Stimulated activated CD4-positive, alpha-beta T cell treated with anti-CD3 and anti-CD28 coated beads, Interleukin-15, amount 100 ng/mL, for 1 hour (primary cell): ENCODE measurements at places on chromosomes 4 and X.

DNA sequence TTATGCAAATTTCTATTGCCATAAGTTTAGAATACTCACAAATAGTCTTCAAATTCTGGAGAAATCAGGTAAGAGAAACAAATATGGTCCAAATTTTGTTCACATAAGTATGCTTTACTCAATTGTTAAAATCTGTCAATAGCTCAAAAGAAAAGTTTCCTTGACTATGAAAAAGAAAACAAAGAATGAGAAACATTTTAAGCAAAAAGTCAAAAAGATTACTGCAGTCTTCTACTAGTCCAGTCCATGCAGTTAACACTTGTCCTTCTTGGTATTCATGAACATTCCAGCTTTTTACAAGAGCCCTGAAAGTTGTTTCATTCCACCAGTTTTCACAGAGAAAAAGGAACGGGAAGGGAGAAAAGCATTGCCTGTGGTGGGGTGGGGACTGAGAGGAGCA lies 54.7 kb upstream of the ZXDA start:
- DNase-seq, result no peak

GRCh38 chrX:116436358-116436816 lies at the start of gene SLC6A14:
SLC6A14 (plus strand) TSS chrX:116436606; CDS start chrX:116436710, 104 bp downstream.
- no peak for DNase-seq

GRCh38 chrX:133983256-133983973 lies 2.0 kb downstream of the GPC3 start:
- DNase-seq, result no peak

DNA sequence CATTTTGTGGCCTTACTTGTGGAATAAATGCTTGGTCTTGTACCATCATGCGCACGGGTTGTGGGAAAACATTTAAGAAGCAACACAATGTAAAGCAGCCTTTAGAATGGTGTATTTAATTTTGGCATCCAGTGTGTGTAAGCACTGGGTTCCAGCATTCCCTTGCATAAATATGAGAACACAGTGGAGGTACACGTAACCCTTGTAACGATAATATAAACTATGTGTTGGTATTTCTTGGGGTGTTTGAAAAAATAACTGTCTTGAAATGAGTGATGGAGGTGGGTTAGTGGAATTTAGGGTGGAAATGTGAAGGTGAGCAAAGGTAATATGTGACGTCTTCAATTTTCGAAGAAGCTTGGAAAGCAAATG lies 2.1 kb downstream of the DCUN1D4 start:
- DNase-seq, result no peak

GRCh38 chrX:6184900-6185515 lies 43.7 kb downstream of the NLGN4X start:
- DNase-seq, result no peak

- DNase-seq, result no peak
Measured at GRCh38 chr4:112956484-112956896, 93.0 kb upstream of the ANK2 start.

DNA sequence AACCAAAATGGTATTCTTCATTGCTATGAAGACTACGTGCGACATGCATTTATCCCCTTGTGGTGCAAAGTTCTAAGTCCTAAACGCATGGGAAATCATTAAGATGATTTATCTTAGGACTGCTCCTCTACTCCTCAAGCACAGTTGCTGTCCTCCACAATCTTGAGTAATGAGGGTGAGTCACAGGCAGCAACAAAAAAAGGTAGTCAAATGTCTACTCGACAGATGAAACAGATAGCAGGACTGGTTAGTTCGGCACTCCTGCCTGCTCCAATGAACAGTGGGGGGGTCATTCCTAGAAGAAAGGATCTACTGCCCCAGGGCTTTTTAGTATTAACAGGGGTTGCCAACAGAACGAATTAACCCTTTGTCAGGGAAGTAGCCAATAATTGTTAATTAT lies 233.7 kb upstream of the FGF13 start:
- no peak for DNase-seq

DNA sequence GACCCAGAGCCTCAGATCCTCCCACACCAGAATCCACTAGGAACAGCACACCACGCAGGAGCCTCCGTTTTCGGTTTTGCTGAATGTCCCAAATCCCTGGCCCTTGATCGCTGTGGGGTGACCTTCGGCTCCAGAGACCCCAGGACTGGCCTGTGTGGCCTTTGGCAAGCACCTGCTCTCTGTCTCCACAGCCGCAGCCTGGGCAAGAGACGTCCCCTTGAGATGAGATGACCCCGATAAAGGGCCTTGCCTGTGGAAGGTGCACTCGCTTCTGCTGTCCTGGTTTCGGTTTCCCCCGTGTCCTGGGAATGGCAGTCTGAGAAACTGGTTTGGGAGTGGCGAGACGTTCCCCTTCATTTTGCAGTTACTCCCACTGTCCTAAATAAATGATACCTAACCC lies 9.6 kb downstream of the PSAPL1 start:
- no peak for DNase-seq

DNA sequence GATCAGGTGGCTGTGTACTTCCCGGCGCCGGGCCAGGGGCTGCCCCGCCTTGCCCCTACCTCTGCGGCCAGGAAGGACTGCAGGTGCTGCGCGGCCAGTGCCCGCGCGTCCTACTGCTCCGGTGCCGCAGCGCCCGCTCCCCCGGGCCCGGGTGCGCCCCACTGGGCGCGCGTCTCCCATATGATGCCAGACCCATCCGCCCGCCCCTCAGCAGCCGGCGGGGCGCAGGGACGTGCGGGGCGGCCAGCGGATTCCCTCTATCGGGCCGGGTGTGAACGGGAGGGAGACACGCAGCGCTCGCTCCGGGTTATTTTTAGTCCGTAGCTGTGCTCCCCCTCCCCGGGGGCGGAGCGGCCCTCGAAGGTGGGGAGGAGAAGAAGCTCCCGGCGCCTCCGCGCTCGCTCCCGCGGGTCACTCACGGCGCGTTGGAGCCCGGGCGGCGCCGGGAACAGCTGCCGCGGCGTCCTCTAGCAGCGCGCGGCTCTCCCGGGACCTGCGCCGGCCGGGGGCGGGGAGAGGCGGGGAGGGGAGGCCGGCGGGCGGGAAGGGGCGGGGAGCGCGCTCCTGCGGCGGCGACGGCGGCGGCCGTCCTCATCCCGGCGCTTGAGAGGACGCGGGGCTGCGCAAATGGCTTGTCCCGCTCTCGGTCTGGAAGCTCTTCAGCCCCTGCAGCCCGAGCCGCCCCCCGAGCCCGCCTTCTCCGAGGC lies 103.6 kb downstream of the UCHL1 start:
- no peak for DNase-seq

DNA sequence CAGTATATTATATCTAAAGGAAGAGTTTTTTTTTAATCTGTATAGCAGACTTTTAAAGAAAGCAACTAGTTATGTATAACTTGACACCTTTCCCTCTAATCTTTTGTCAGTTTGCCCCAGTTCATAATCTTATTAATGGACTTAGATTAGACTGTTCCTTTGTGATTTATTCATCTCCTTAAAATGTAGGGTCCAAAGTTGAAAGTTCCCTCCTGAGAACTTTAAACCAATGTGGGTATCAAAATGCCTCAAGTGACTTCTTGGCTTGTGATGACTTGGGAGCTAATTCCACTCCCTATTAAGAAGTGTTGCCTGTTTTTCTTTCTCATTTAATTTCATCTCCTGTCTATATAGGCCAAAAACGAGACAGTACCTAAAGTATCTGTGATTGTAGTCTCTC lies 6.3 kb upstream of the SDAD1 start:
- no peak for DNase-seq

- DNase-seq, result no peak
Measured at GRCh38 chr4:120156120-120156718, 89.6 kb upstream of the MAD2L1 start.

- no peak for DNase-seq
Measured at GRCh38 chr4:148808416-148808815, 366.2 kb upstream of the NR3C2 start.

DNA sequence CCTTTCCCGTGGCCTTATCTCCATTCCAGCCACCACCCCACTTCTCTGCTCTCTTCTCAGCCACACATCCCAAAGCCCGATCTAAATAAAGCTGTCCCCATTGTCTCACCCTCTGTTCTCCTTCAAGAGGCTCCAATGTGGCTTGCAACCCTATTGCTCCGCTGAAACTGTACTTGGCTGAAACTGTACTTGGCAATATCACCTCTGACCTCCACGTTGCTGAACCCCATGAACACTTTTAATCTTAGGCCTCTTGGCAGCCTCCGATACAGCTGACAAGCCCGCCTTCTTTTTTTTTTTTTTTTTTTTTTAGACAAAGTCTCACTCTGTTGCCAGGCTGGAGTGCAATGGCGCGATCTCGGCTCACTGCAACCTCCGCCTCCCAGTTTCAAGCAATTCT lies 12.1 kb downstream of the DCTD start:
- no peak for DNase-seq

DNA sequence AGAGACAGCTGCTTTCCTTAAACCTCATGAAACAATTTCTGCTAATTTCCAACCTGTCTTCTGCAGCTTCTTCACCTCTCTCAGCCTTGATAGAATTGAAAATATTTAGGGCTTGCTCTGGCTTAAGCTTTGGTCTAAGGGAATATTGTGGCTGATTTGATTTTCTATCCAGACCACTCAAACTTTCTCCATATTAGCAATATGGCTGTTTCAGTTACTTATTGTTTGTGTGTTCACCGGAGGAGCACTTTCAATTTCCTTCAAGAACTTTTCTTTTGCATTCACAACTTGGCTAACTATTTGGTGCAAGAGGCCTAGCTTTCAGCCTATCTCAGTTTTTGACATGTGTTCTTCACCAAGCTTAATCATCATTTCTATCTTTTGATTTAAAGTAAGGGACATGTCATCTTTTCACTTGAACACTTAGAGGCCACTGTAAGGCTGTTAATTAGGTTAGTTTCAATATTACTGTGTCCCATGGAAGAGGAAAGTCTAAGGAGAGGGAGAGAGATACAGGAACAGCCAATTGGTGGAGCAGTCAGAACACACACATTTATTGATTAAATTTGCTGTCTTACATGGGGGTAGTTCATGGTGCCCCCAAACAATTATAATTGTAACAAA lies 213.2 kb downstream of the RASL11B start:
- no peak for DNase-seq

DNA sequence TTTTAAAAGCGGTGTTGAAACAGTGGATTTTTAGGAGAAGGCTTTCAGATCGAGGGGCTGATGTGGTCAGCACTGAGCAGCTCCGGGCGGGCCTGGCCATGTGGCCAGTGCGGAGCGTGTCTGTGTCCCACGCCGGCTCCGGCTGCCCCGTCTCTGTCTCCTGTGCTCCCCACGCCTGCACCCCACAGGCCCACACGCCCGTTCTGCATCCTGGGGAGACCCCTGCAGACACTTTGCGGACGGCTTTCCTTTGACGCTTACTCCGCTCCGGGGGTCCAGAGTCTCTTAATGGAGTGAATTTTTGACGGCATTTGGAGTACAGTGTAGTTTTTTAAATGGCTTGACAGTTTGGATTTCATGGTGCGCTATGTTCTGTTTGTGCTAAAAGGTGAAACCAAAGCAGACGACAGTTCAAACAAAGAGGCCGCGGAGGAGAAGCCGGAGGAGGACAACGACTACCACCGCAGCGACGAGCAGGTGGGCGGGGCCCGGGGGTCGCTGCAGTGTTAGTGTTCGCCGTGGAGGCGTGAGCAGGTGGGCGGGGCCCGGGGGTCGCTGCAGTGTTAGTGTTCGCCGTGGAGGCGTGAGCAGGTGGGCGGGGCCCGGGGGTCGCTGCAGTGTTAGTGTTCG lies 38.7 kb downstream of the PCGF3 start:
- DNase-seq, result no peak

DNA sequence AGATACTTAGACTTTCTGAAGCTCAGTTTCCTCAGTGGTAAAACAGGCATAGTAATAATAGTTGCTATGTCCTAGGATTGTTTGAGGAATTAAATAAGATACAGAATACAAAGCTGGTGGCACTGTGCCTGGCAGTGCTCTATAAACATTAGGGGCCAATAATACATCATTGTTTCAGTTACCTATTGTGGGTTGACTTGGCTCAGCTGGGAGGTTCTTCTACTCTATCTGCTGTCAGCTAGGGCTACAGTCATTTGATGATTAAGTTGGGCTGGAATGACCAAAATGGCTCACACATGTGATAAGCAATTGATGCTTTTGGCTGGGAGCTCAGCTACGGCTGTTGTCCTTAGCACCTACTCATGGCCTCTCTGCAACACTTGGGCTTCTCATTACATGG lies 121.2 kb upstream of the USP9X start:
- no peak for DNase-seq

DNA sequence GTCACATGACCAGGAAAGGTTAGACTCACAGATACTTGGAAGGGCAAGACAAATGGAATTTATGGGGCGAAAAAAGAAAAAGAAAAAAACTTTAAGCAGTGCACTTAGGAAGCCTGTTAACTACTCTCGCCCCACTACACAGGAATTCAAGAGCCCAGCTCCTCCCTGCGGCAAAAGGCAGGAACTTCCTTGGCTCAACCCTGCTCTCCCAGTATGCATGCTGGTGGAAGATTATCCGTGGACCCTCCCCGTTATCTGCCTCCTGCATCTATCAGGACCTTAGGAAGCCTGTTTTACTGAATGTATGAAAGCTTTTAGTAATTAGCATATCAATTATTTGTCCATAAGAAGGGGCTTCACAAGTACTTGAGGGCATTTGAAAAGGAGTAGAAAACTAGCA lies 40.1 kb upstream of the RPA4 start:
- DNase-seq, result no peak

DNA sequence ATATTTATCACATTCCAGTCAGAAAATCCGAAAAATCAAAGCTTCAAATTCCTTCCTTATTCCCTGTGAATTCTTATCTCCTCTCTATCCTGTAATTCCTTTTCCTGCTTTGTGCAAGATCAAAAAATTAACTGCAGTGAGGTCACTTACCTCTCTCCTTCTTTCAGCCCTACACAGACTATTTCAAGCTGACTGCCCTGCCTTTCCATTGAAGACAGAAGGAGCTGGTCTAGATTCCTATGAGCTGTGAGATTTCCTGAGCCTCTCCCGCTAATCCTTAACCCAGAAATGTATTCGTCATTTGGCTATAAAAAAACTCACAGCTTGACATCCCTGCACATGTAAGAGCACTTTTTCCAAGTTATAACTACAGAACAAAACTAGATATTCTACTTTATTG lies 26.6 kb downstream of the TRIML2 start:
- no peak for DNase-seq

DNA sequence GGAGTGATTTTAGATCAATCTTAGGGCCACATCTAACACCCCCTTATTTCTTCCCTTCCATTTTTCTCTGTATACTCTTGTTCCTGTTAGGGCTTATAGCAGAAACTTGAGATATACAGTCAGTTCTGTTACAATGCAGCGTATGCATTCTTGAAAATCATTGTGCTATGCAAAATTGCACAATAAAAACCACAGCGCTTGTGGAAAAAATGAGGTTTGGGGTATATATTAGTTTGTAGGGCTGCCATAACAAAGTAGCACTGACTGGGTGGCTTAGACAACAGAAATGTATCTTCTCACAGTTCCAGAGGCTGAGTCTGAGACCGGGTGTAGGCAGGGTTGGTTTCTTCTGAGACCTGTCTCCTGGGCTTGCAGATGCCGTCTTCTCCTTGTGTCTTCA lies 59.0 kb downstream of the WWC2 start:
- DNase-seq, result no peak
